ENCODE measurements at places on chromosomes 13 and 19.
A peak's percentile ranks its signal among the peaks of the same experiment; 100 is the strongest.

GRCh38 chr13:30319130-30319529 is 11.8 kb upstream of the KATNAL1 start:
- DNase-seq = no peak

GRCh38 chr19:23956051-23956450 is 41.4 kb downstream of the ZNF726 start:
- no peak for DNase-seq

- no peak for DNase-seq
These were observed 1.3 kb upstream of the PNMA8C start for GRCh38 chr19:46429999-46430398.

GRCh38 chr19:49799798-49800376 is 13.2 kb downstream of the FUZ start:
- no peak for DNase-seq

GRCh38 chr19:28319227-28319626 is 893.7 kb downstream of the UQCRFS1 start:
- DNase-seq = no peak

DNA sequence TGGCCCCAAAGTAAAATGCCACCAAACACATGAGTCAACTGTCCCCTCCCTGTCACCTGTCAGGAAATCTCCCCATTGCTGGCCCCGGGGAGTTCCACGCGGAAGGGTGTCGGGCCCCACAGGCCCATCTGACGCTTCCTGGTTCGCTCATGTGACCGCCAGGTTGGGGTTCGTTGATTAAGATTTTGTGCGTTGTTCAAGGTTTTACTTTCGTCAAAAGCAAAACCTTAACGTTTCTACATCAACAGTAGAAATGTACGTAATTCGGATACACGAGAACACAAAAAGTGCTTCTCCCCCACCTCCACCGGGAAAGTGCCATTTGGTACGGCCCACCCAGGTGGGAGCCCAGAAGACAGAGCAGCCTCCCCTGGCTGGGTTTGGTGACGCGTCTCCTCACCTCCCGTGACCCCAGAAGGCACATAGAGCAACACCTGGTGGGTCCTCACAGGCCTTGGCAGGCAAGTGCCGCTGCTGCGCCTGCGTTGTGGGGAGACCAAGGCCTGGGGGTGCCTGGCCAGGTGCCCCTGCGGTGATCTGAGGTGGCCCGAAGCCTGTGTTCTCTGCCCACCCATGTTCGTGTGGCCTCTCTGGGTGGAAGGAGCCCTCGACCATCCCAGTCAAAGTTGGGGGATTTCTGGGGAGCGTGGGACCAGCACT is 161.6 kb downstream of the KDM4B start:
- peak; percentile 65 for DNase-seq

- DNase-seq = no peak
These were observed 2.2 kb upstream of the WTIP start for GRCh38 chr19:34479396-34479795.

GRCh38 chr13:101752432-101752831 is 300.0 kb downstream of the ITGBL1 start:
- DNase-seq = no peak
